PC-9 (cell line): ENCODE measurements at places on chromosomes 12 and 14. TPM values are rescaled to one million over a fixed set of nuclear protein-coding genes. Genes with fewer than 3 reads are reported as not detected.

The LPAR5 gene
- total RNA-seq: 14.2 and 14.8 TPM in 2 replicates

The ABCD2 gene
- not detected in 2 replicates for total RNA-seq

The TCL1B gene
- total RNA-seq: not detected in 2 replicates

The P2RX2 gene
- not detected in 2 replicates for total RNA-seq

The C12orf54 gene
- not detected in 2 replicates for total RNA-seq

DNA sequence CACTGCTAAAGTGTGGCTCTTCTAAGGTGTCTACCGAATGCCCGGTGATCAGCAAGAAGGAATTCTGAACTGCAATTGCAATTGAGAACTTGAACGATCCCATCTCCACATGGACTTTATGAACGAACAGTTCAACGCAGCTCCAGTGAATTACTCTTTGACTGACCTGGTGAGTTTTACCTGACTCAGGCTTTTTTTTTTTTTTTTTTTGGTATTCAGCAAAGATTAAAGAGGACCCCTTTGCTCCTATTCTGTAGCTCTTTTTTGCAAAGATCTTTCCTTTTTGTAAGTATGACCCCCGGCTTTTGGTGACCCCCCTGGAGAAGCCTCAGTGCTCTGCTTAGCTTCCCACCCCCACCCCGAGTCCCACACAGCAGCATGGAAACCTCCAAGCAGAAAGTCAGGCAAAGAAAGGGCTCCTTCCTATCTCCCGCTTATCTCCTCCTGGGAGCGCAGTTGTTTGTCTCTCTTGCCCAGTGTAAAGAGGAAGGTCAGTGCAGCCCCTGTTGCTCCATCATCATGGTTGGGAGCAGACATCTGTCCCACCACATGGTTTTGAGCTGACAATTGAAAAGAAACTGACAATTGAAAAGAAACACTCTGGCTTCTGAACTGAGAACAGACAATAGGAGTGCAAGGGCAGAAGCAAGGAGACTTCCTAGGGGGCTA, 72.1 kb upstream of the DIO3 start:
- H3K27ac ChIP-seq: no peak overlapping the region
- H3K27me3 ChIP-seq: no peaks in the 10 kb centered on the region
- no peaks in the 10 kb centered on the region for H3K4me1 ChIP-seq
- no peak for DNase-seq

- no peaks in the 10 kb centered on the region for H3K4me1 ChIP-seq
- DNase-seq: no peak
- H3K36me3 ChIP-seq: no peaks in the 10 kb centered on the region
- H3K27me3 ChIP-seq: no peaks in the 10 kb centered on the region
Measured at GRCh38 chr12:14756334-14757143, 46.7 kb downstream of the WBP11 start.

DNA sequence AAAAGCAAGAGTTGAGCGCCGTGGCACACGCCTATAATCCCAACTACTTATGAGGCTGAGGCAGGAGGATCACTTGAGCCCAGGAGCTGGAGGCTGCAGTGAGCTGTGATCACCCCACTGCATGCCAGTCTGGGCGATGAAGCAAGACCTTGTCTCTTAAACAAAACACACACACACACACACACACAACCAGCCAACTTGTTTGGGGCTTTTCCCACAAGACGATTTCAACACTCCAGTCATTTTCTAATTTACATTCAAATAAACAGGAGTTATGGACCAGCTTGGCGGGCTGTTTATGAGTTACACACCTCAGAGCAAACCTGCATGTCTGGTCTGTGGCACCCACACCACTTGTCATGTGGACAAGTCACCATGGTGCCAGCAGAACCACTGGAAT, 6.7 kb downstream of the GLTP start:
- H3K4me1 ChIP-seq: peaks cover 50% of the 10 kb centered on the region
- no peak overlapping the region for H3K27ac ChIP-seq
- 0 out of 2 replicates have a peak, but pooled peaks cover 5% of the 10 kb centered on the region for H3K36me3 ChIP-seq
- H3K4me3 ChIP-seq: no peak overlapping the region
- no peaks in the 10 kb centered on the region for H3K27me3 ChIP-seq

GRCh38 chr12:100544165-100544564, 29.3 kb upstream of the GAS2L3 start:
- no peak overlapping the region for H3K4me3 ChIP-seq
- no peak for DNase-seq
- H3K4me1 ChIP-seq: no peaks in the 10 kb centered on the region
- no peaks in the 10 kb centered on the region for H3K36me3 ChIP-seq
- peaks cover 66% of the 10 kb centered on the region for H3K27me3 ChIP-seq

DNA sequence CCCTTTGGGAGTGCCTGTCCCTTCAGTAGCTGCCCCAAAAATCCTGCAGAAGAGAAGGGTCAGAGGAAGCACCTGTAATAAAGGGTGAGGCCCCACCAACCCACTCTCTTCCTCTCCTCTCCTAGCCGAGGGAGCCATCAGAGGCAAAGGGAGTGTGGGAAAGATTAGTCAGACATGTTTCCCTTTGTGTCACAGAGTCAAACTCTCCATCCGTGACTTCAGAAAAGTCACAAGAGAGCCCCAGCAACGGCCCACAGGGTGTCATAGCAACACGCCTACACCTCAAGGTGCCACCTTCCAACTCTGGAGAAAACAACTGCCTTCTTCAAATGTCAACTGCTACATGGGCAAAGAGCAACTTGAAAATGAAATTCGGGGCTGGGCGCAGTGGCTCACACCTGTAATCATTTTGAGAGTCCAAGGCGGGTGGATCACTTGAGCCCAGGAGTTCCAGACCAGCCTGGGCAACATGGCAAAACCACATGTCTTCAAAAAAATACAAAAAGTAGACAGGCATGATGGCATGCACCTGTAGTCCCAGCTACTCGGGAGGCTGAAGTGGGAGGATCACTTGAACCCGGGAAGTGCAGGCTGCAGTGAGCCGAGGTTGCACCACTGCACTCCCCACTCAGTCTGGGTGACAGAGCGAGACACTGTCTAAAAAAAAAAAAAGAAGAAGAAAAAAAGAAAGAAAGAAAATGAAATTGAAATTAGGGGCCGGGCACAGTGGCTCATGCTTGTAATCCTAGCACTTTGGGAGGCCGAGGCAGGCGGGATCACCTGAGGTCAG, 17.7 kb upstream of the CD27 start:
- H3K4me3 ChIP-seq: no peak overlapping the region
- no peak overlapping the region for H3K27ac ChIP-seq
- no peaks in the 10 kb centered on the region for H3K36me3 ChIP-seq
- H3K27me3 ChIP-seq: no peaks in the 10 kb centered on the region
- no peak for DNase-seq

DNA sequence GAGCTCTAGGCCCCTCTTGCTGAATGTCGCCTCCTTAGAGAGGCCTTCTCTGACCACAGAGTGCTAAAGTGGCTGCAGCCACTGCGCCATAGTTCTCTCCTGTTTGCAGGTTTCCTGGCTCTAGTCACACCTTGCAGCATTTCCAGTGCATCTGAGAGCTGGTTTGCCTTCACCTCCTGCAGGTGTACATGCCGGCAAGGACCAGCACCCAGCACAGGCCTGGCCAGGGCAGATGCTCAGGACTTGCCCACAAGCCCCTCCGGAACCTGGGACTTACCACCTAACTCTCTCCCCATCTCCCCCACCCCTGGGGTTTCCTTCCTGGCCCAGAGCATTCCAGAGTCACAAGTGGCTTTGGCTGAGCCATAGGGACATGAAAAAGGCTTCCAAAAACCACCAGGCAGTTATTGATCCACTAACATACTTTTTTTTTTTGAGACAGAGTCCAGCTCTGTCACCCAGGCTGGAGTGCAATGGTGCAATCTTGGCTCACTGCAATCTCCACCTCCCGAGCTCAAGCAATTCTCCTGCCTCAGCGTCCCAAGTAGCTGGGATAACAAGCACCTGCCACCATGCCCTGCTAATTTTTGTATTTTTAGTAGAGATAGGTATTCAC, 9.1 kb downstream of the ITPK1 start:
- H3K27me3 ChIP-seq: no peaks in the 10 kb centered on the region
- peak overlapping the region; percentile 91 for H3K27ac ChIP-seq
- H3K36me3 ChIP-seq: no peaks in the 10 kb centered on the region

GRCh38 chr14:22468830-22469229, 120.2 kb downstream of the DAD1 start:
- H3K36me3 ChIP-seq: no peaks in the 10 kb centered on the region
- no peak for DNase-seq
- H3K27ac ChIP-seq: no peak overlapping the region
- H3K27me3 ChIP-seq: no peaks in the 10 kb centered on the region
- H3K4me3 ChIP-seq: no peak overlapping the region

GRCh38 chr14:86166541-86166940, 636.6 kb downstream of the FLRT2 start:
- no peaks in the 10 kb centered on the region for H3K4me1 ChIP-seq
- no peaks in the 10 kb centered on the region for H3K36me3 ChIP-seq
- no peak overlapping the region for H3K4me3 ChIP-seq
- no peak overlapping the region for H3K27ac ChIP-seq
- H3K27me3 ChIP-seq: no peaks in the 10 kb centered on the region
- DNase-seq: no peak

DNA sequence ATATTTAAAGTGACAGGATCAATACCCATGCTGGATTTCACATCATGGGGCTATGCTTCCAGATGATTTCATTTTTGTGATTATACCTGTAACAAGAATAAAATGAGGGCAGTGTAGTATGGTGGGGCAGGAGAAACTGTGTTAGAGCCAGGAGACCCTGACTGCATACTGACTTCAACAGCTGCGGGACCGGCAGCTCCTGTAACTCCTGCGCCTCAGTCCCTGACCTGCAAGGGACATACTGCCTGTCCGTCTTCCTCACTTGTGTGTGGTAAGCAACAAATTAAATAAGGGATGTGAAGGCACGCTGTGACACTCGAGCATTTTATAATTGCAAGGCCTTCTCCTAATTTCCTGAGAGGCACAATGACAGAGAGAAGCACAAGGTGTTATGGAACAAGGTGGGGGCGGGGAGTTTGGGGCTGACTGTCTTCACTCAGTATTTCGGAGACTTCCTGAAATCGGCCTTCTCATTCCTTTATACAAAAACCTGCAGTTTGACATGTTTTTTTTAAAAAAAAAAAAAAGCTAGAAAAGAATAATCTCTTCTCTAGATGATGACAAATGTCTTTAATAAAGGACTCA, 164.2 kb downstream of the TTC7B start:
- H3K4me1 ChIP-seq: no peaks in the 10 kb centered on the region
- no peak overlapping the region for H3K4me3 ChIP-seq
- no peak for DNase-seq
- H3K36me3 ChIP-seq: no peaks in the 10 kb centered on the region
- H3K27ac ChIP-seq: no peak overlapping the region

DNA sequence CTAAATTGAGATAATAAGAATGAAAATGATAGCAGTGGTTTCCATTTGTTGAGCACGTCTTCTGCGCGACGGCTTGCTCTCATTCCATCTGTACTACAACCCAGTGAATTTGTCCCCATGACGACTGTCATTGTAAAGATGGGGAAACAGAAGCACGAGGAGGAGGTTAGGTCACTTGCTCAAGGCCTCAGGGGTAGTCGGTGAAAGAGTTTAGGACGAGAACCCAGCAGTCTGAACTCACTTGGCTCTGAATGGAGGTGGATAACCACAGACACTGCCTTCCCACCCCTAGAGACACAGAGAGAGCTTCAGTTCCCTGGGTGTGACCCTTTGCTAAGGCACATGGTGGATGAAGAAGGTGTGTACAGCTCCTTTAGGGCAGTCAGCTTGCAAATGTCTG, 30.9 kb upstream of the PLEKHG3 start:
- H3K27ac ChIP-seq: no peak overlapping the region
- H3K4me3 ChIP-seq: no peak overlapping the region
- no peaks in the 10 kb centered on the region for H3K27me3 ChIP-seq
- no peak for DNase-seq
- H3K4me1 ChIP-seq: peaks cover 32% of the 10 kb centered on the region

DNA sequence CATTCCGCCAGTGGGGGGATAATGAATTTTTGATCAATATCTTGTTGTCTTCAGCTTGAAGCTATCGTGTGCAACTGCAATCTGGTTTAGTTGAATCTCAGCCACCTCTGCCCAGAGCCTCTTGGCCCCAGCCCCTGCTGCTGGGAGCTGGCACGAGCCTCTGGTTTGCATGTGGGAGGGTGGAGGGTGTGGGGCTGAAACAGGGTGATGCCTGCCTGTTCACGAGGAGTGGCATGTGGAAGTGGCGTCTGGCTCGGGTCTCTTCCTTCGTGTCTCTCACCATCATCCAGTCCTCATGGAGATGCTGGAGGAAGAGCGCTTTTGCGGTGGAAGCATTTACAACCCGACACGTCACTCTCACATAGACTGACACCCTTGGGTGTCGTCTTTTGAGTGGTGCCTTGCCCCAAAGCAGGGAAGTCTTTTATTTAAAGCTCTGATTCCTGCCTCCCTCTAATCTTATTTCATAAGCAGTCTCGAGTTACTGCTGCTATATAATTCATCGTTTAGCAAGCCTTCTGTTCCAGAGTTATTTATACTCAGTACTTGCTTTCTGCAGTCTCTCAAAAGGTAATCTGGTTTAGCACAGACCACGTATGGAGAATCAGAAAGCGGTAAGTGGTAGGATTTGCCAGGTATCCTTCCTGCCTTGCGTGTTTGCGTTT, 64.5 kb downstream of the AACS start:
- no peak for DNase-seq
- H3K4me1 ChIP-seq: peaks cover 16% of the 10 kb centered on the region
- no peaks in the 10 kb centered on the region for H3K36me3 ChIP-seq
- H3K27me3 ChIP-seq: no peaks in the 10 kb centered on the region
- no peak overlapping the region for H3K27ac ChIP-seq
- H3K4me3 ChIP-seq: no peak overlapping the region

- no peak for DNase-seq
- H3K36me3 ChIP-seq: no peaks in the 10 kb centered on the region
- H3K4me3 ChIP-seq: no peak overlapping the region
- no peaks in the 10 kb centered on the region for H3K4me1 ChIP-seq
Measured at GRCh38 chr12:121565076-121565475, 15.7 kb downstream of the KDM2B start.

GRCh38 chr14:26622611-26623010, 24.8 kb upstream of the NOVA1 start:
- no peaks in the 10 kb centered on the region for H3K4me1 ChIP-seq
- no peak overlapping the region for H3K4me3 ChIP-seq
- H3K27ac ChIP-seq: no peak overlapping the region
- no peak for DNase-seq

DNA sequence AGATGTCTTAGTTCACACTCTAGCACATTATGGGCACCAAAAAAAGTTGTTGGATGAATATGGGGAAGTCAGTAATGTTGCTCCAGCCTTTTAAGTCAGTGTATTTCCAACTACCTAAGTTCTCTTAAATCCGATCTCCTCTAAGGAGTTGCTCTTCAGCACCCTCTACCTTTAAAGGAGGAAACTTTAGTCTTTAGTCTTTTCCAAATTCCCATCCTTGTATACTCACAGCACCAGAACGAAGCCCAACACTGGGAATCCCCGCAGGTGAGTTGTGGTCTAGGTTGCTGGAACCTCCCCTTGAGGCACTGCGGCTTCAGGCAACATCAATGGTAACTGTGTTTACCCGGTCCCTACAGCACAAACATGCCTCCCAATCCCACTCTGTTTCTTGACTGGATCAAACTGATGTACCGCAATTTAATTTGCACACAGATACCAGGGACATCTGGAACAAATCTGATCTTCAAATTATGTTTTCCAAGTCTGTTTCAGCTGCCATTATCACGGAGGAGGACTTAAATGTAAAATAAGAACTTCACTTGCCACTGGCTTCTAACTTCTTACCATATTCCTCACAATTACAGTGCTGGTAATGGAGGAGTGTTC, 179.0 kb downstream of the FOXN3 start:
- H3K4me3 ChIP-seq: no peak overlapping the region
- H3K27ac ChIP-seq: no peak overlapping the region
- no peaks in the 10 kb centered on the region for H3K36me3 ChIP-seq
